ENCODE measurements at places on chromosomes 4 and X. TPM values are rescaled to one million over a fixed set of nuclear protein-coding genes. Genes with fewer than 3 reads are reported as not detected.
A peak's percentile ranks its signal among the peaks of the same experiment; 100 is the strongest.

DNA sequence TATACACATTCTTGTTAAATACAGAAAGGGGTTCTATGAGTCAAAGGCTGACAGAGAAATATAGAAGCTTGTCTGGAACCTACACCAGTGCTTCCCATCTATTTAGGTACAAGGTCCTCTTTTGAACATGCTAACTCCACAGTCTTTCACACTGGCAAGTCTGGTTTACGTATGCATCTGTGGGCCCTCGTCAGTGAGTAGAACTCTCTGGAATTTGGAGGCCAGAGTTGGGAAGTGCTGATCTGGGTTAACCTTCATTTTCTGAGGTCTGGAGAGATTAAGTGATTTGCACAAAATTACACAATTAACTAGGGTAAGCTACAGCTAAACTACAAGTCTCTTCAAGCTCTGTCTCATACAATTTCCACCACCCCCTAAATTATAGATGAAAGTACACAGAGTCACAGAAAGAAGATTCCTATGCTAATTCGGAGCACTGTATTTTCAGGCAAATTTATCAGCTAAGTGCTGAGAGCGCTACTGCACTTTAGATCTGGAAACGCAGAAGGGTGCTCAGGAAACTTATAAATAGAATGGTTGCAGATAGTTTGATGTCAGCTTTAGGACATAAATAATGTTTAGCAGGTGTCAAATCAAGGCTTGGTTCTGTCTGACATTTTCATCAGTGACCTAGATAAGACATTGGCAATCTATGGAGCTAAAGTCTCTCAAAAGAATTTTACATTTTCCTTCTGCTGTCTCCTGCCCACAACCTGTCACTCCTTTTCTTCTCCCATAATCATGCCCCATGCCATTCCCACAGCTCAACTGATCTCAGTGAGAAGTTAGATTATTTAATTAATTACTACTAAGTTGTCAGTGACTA, 43.0 kb upstream of the PDLIM5 start:
- peak; percentile 51 for DNase-seq

GRCh38 chr4:152158225-152158624, 377.7 kb downstream of the FBXW7 start:
- no peak for DNase-seq

The CFP gene
- under 0.01 TPM for total RNA-seq

DNA sequence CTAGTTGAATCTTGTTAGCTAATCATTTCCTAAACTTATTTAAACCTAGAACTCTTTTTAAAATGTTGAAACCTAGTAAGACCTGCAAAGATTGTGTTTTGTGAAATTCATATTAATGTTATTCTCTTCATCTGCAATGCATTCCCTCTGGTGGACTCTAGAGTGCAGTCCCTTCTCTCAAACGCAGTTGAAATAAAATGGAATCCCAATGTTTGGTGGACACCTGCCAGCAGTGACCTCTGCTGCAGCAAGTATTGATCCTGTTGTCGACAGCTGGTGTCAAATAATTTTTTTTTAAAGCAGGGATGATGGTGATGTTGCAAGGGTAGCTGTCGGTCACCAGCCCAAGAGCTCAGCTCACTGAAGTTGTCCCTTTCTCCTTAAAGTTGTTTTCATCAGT, 492.0 kb downstream of the ZIC3 start:
- no peak for DNase-seq

The SCML2 gene
- total RNA-seq: 1.7 TPM

DNA sequence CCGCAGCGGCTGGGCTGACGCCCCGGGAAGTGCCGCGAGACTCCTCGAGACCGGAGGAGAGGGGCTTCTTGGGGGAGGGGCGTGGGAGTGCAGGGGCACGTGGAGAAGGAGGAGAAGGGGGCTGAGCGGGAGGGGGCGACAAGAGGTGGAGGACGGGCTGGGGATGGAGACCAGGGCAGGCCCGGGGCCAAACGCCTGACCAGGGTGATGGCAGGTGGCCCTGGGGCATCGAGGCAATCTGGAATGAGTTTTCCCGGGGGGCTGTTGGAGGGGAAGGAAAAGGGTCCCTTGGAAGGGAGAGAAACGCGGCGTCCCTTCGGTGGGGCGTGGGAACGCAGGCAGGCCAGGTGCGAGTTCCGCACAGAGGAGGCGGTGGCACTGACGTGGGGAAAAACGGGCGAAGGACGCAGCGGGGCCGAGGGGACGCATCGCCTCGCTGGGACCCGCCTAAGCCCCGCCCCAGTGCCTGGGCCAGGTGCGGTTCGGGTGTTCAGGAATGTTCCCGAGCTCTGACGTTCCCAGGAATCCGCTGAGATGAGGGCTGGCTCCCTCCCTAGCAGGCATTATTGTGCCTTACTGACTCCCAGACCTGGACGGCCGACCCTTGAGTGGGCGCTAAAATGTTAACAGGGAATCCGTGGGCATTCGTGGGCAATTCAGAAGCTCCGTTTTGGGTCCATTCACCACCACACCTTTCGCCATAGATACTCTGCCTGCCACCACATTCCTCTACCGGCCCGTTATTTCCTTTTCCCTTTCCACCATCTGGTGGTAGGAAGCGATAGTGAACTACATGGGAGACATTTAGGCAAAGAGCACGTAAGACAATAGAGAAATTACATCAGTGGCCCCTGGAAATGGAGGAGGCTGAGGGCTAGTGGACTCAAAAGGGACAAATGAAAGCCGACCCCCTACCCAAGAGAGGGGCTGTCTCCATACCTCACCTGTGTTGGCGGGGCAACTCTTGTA, 795 bp upstream of the SH3KBP1 start:
- DNase-seq: peak; percentile 77

DNA sequence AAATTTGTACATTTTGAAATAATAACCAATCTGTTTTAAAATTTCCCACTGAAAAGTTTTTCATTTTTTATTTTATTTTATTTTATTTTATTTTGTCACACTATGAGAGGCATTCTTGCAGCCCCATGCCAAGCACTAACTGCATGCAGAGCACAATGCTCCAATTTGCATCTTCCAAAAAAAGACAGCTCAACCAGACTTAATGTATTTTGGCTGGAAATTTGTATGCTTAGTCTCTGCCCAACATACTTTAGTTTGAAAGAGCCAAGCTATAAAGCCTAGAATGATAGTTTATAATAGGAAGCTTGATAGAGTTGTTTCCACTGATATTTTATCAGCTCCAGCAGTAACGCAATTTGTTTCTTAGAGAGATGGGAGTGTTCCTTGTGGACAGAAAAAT, 235.5 kb downstream of the GALNTL6 start:
- DNase-seq: no peak

- DNase-seq: no peak
Observed at GRCh38 chr4:3836756-3837601, 70.8 kb downstream of the ADRA2C start.

The FGFR3 gene
- total RNA-seq: 0.28 TPM

GRCh38 chrX:13094828-13095341, 50.5 kb upstream of the FAM9C start:
- peak; percentile 24 for DNase-seq

The CFAP47 gene
- total RNA-seq: not detected

DNA sequence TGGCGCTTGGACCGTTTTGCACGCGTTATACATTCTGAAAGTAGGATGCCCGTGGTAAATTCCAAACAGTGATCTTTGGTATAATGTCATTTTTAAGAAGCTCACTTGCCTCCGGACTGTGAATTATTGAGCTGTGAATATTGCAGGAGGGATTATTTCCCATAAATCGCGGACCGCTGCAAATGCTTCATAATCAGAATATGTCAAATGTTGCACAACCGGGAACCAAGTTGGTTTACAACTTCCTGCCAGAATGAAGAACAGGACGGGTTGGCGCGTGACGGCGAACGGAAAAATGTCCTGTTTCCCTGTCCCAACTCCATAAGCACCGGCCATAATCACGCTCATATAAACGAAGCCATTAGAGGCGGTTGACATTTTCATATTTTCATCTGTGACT, 67.6 kb downstream of the SHOX start:
- no peak for DNase-seq

DNA sequence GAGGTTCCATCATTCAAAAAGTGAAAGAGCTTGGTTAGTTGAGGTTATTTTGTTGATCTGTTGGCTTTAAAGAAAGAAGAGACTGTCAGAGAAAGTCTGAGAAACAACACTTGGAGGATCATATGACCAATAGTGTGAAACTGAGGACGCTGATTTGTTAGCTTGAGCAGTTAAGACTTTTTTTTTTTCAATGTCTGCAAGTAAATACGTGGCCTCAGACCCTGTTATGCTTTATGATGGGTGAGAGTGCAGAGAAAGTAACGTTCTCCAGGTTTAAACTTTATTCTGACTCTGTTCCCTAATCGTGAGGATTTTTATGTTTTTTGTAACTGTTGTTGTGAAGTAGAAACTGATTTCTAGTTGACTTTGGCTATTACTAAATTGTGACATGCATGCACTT, 45.9 kb downstream of the GAB1 start:
- DNase-seq: peak; percentile 53

DNA sequence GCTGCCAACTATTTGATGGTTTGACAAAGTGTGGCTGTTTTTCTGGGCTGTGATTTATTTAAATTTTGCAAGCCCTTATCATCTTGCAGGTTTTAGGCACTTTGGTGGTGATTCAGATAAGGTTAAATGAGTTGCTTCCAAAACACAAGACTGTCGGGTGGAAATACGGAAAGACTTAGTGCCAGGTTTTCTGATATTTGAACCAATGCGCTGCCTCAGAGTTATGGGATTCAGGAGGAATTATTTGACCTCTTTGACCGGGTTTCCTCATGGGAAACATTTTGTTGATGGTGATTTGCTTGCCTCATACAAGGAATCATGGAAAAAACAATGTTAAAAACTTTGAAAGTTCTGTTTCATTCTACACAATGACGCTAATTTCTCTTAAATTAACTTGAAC, 136.1 kb upstream of the MAP9 start:
- DNase-seq: no peak

The PIR gene
- 5.8 TPM for total RNA-seq

The RNF212 gene
- under 0.01 TPM for total RNA-seq

DNA sequence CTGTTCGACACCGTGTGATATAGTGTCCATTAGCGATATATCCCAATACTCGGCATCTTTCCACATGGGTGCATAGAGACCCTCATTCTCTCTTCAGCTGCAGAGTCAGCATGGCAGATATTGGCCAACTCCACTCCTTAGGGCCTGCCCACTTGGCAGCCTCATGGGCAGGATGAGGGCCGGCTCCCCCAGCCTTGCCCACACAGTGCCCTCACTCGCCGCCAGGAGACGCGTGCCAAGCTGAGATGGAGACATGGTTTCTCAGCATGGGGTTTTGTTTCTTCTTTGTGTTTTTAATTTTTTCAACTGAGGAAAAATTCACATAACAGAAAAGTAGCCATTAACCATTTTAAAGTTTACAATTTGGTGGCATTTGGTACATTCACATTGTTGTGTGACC, 5.3 kb upstream of the PLXNA3 start:
- DNase-seq: no peak

DNA sequence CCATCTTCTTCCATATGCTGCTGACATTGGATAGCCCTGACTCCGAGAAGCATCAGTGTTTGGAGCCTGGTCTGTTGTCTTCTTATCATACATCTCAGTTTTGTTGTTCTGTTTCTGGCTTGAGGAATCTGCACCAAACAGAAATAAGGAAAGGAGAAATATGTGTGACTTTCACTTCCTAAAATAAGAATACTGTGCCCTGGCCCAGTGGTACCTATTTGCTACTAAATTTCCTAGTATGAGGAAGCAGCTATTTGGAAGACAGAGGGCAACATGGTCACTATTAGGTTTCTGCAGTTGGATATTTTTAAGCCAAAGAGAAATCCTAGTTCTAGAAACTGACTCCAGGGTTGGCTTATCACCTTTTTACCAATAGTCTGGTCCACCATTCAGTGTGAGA, 16.8 kb downstream of the CT47C1 start:
- DNase-seq: no peak

GRCh38 chr4:95833711-95834194, 6.1 kb upstream of the PDHA2 start:
- no peak for DNase-seq

GRCh38 chr4:181960384-181960783, 282.8 kb upstream of the TENM3 start:
- no peak for DNase-seq

DNA sequence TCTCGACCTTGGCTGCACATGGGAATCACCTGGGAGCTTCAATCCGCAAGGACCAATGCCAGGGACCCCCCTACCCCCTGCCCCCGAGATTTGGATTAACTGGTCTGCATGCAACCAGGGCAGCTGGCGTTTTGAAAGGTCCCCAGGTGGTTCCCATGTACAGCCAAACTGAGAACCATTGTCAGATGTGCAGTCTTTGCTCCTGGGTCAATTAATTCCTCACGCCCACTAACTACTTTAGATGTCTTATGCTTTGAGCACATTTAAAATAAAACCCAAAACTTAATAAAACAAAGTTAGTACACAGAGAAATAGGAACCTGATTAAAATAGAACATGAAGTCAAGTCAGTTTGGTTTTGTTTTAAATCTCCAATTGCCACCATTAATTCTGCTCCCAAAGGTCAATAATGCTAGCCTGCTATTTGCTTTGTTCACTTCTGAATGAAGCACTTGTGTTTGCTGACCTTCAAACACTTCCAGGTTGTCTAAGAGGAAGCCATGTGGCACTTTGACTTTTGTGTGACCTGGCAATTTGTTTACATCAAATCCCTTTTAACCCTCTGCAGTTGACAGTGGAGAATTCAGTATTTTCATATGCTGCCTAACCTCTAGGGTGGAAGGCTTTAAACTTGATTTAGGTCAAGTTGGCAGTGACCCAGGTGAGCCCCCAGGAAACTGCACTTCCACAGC, 27.2 kb upstream of the TMSB4X start:
- no peak for DNase-seq

The DDX53 gene
- not detected for total RNA-seq

DNA sequence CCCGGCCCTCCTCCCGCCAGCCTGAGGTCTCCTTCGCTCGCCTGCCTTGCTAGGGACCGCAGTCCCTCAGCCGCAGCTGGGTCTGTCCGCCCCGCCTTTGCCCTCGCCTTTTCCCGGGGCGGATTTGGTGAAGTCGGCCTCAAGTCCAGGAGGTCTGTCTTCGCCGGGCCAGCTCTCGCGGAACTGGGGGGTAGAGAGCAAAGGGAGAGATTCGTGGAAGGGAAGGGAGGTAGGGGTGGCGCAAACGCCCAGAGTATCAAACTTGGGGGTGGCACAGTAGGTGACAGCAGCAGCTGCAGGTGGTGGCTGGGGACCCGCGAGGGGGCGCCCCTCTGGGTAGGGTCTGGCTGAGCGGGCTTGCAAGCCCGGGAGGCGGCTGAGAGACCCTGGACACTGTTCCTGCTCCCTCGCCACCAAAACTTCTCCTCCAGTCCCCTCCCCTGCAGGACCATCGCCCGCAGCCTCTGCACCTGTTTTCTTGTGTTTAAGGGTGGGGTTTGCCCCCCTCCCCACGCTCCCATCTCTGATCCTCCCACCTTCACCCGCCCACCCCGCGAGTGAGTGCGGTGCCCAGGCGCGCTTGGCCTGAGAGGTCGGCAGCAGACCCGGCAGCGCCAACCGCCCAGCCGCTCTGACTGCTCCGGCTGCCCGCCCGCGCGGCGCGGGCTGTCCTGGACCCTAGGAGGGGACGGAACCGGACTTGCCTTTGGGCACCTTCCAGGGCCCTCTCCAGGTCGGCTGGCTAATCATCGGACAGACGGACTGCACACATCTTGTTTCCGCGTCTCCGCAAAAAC, at the start of gene NPY2R:
NPY2R (plus strand) TSS at position 379 of the 797 bp plus-strand sequence. CDS start 5,304 bp downstream, outside the sequence.
- no peak for DNase-seq

GRCh38 chr4:73538162-73538561, 56.6 kb downstream of the AFM start:
- no peak for DNase-seq
